Stimulated activated CD4-positive, alpha-beta T cell treated with anti-CD3 and anti-CD28 coated beads, Interleukin-4, amount 100 ng/mL, for 48 hours (primary cell): ENCODE measurements at places on chromosomes 4 and X.

DNA sequence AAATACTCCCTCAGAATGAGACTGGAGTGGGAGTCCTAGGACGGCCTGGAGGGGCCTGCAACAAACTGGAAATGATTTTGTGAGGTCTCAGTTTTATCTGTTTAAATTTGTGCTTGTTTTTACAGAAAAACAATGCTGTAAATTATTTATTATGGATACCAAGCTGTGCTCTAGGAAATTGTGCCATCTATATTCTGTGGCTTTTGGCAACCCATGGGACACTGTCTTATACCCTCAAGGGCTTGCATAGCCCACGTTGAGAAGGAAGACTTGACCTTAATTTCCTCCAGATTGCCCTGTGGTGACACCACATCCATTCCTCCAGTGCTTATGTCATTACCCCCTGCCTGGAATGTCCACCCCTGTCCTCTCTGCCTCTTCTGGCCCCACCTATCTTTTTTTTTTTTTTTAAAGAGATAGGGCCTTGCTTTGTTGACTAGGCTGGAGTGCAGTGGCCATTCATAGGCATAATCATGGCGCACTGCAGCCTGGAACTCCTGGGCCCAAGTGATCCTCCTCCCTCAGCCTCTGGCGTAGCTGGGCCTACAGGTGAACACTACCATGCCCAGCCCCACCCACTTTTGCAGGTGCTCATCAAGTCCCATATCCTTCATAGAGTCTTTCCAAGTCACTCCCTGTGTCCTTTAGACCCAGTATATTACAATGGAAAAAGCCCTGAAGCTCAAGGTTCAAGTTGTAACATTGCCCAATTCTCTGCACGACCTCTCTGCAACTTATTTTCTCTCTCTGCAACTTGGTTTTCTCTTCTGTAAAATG lies 77.4 kb downstream of the HPRT1 start:
- no peak for DNase-seq

- DNase-seq: no peak
Measured at GRCh38 chr4:54505996-54506395, 151.8 kb upstream of the KIT start.

DNA sequence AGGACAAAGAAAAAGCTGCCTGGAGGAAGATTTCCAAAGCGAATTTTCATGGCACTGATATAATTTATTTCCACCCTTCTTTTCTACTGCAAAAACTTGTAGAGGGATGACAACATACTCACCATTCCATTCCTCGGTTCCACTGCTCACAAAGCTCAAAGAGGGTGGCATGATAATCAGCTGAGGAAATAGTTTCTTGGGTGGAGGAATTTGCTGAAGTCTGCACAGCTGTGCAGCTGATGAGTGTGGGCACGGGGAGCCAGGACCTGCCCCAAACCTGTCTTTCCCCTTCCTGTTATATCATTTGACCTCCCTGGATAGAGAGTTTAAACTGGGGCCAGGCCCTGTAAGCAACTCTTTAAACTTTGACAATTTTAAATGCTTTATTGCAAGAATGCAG lies 160.6 kb downstream of the PACRGL start:
- DNase-seq: no peak

- DNase-seq: no peak
Measured at GRCh38 chr4:81482326-81482725, 10.6 kb upstream of the RASGEF1B start.

DNA sequence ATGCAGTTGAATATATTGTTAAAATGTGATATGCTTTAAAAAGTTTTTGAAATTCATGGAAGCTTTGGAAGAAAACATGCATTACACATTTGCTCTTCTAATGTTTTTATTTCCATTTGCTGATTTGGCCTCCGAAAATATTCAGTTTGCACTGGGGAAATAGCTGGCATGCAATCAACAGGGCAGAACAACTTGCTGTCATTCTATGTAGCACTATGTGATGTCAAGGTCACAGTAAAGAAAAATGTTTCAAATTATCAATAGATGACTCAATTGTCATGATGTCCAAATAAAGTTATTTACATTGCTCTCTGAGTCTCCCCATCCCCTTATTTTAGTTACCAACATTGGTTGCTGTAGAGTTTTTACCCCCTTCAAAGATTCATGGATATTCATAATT lies 119.2 kb downstream of the TLL1 start:
- no peak for DNase-seq

DNA sequence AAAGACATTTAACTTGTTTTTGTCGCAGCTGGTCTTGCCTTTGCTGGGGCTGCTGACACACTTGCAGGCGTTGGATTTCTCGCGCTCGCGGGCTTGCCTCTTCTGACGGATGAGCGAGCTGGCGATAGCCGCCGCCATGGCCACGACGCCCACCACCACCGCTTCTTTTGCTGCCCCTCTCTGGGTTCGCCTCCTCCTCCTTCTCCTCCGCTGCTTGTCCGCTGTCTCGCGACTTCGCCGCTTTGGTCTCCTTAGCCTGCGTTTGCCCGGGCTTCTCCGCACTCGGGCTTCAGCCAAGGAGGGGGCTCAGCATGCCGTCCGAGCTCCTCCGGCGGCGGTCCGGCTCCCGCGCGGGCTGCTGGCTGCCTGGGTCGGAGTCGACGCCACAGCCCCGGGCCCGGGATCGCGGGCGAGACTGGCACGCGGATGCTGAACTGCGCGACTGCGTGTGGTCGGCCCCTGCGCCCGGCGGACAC lies 613 bp downstream of the FGF13 start:
- DNase-seq: no peak

GRCh38 chrX:23389196-23389792 lies 54.6 kb downstream of the PTCHD1 start:
- DNase-seq: no peak

DNA sequence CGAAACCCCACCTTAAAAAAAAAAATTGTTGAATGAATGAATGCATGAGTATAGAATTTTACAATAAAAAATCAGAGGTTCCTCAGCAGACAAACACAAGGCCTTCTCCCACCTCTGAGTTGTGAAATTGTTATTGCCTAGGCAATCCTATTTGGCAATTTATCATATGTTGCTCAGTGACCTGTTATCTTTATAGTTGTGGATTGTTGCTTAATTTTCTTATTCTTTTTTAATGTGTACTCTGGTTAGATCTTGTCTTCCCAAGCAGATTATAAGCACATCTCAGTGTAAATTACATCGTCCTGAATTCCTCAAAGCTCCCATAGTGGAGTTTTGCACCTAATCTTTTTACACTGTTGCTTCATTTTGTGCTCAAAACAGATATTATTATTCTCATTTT lies 71.9 kb downstream of the RBM47 start:
- DNase-seq: no peak

- DNase-seq: no peak
Measured at GRCh38 chr4:140947506-140947905, 185.8 kb downstream of the RNF150 start.
